ENCODE measurements at places on chromosomes 2 and 18. TPM values are rescaled to one million over a fixed set of nuclear protein-coding genes. Genes with fewer than 3 reads are reported as not detected.

Gene TMEM200C
- total RNA-seq: not detected

Gene MPP4
- total RNA-seq: not detected

Gene MRPS5
- total RNA-seq: 82.7 TPM

Gene TOGARAM2
- total RNA-seq: 15.0 TPM

Gene ATP6V1C2
- total RNA-seq: not detected

Gene FBXO15
- 0.23 TPM for total RNA-seq

Gene TMEM247
- total RNA-seq: not detected

Gene POTEJ
- not detected for total RNA-seq

Gene SLC16A14
- 0.47 TPM for total RNA-seq

Gene IKZF2
- 41.4 TPM for total RNA-seq

Gene SEMA4F
- 6.8 TPM for total RNA-seq

Gene SULT6B1
- total RNA-seq: not detected

Gene HOXD13
- not detected for total RNA-seq

Gene MAB21L4
- total RNA-seq: not detected

Gene CMPK2
- total RNA-seq: 164 TPM

Gene GKN1
- total RNA-seq: not detected

Gene LYG1
- total RNA-seq: 1.8 TPM

Gene NGEF
- total RNA-seq: not detected

Gene REG3G
- not detected for total RNA-seq

Gene FOSL2
- total RNA-seq: 56.2 TPM

Gene PELI1
- 39.0 TPM for total RNA-seq

Gene HOXD8
- total RNA-seq: not detected

Gene OR6B2
- not detected for total RNA-seq

Gene RPE
- 60.7 TPM for total RNA-seq

Gene ONECUT2
- total RNA-seq: not detected

Gene KCNJ3
- total RNA-seq: not detected

Gene ANKRD30B
- not detected for total RNA-seq

Gene CNDP2
- 141 TPM for total RNA-seq

Gene HJURP
- 111 TPM for total RNA-seq

Gene FZD7
- 3.4 TPM for total RNA-seq

Gene LCT
- 0.56 TPM for total RNA-seq

Gene PGAP1
- total RNA-seq: 60.0 TPM

Gene GPR35
- 35.4 TPM for total RNA-seq

Gene RPIA
- total RNA-seq: 54.4 TPM

Gene PLCL1
- 0.20 TPM for total RNA-seq

Gene CDH2
- 0.14 TPM for total RNA-seq

Gene ALK
- total RNA-seq: not detected

Gene CNDP1
- 0.28 TPM for total RNA-seq

Gene RAD51AP2
- total RNA-seq: not detected

Gene PDE1A
- total RNA-seq: not detected

Gene AMER3
- not detected for total RNA-seq

Gene EPB41L3
- 0.45 TPM for total RNA-seq

Gene TNFRSF11A
- 9.7 TPM for total RNA-seq

Gene CPO
- not detected for total RNA-seq

Gene KCNG2
- total RNA-seq: not detected

Gene NOSTRIN
- not detected for total RNA-seq

Gene SDC1
- not detected for total RNA-seq

Gene TSGA10
- total RNA-seq: 5.0 TPM

Gene GALR1
- total RNA-seq: not detected

Gene POTEI
- total RNA-seq: not detected

Gene STEAP3
- total RNA-seq: 0.68 TPM

Gene CCDC121
- total RNA-seq: 0.98 TPM
